ENCODE measurements at places on chromosomes 11 and 22.

- DNase-seq, result no peak
These were observed 419.0 kb downstream of the LRRC4C start for GRCh38 chr11:41040474-41040873.

GRCh38 chr11:12900496-12900895 is 108.6 kb upstream of the RASSF10 start:
- DNase-seq, result peak; percentile 92

GRCh38 chr11:41622707-41623359 is 163.4 kb upstream of the LRRC4C start:
- no peak for DNase-seq

DNA sequence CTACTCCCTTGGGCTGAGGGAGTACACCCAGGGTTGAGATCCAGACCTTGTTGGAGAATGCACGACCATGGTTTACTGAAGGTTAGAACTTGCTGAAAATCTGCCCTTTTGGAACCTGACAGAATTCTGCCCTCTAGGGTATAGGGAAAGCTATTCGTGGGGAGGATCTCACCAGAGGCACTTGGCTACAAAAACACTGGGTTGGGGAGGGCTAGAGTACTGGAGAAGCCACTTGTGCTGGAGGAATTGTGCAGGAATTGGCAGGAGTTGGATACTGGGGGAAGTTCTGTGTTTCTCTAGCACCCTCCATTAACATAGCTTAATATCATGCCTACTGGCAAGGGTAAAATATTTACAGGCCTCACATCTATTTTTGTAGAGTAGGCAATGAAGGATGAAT is 55.8 kb downstream of the PPME1 start:
- no peak for DNase-seq

GRCh38 chr11:8168485-8169257 is at the start of gene RIC3:
Gene RIC3 (minus strand): TSS chr11:8169025. CDS start chr11:8168989, 36 bp downstream.
- no peak for DNase-seq

DNA sequence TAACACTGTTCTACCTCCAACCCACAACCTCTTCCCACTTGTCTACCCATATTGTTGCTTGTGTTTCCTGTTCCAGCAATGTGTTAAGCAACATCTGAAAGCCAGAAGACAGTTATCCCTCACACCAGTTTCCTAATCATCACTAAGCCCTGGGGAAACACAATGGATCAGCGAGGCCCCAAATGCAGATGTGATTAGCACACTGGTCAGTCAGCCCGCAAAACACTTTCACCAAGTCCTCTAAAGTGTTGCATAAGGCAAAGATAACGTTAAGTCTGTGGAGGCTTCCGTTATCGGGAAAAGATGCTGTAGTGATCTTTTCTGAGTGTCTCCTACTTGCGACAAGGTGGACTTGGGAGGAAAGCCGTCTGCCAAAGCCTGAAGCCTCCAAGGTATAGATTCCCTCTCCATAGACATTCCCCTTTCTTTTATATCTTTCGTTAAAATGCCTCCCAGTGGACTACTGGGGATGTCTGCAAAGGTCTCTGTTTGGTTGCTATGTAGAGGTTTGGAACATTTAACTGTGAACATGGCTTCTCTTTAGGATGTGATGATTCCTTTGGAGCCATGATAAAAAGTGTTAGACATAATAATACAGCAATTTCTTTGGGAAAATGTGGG is at the start of gene MS4A3:
MS4A3 (plus strand) TSS at position 317 of the 621 bp plus-strand sequence. CDS start 4,496 bp downstream, outside the sequence.
- no peak for DNase-seq

All from GM23248 (cell line).